ENCODE measurements at places on chromosomes 13 and 19.

- no peak for DNase-seq
These were observed 208.3 kb upstream of the PCDH9 start for GRCh38 chr13:67438465-67438864.

- no peak for DNase-seq
These were observed 49.6 kb downstream of the MLLT1 start for GRCh38 chr19:6229951-6230712.

GRCh38 chr13:93767917-93768409 lies 541.4 kb downstream of the GPC6 start:
- no peak for DNase-seq

DNA sequence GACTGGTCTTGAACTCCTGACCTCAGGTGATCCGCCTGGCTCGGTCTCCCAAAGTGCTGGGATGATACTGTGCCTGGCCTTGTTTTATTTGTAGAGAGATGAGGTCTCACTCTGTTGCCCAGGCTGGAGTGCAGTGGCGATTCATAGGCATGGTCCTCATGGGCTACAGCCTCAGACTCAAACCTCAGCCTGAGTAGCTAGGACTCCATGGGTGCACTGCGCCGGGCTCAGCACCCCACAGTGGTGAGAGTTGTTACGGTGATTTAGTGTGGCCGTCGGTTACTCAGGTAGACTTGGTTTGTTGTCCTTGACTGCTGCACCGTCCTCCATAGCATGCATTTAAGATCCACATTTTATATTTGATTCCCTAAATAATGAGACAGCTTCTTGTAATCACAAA lies 80.7 kb downstream of the SLC6A16 start:
- no peak for DNase-seq
